GM12891 (cell line): ENCODE measurements at places on chromosomes 1 and 21.

GRCh38 chr1:91948501-91949355 is 473 bp upstream of the BRDT start:
- DNase-seq: no peak

GRCh38 chr1:8595941-8596340 is 221.5 kb downstream of the RERE start:
- no peak for DNase-seq

- no peak for DNase-seq
Observed at GRCh38 chr1:156772728-156773497, 5.6 kb downstream of the PRCC start.

DNA sequence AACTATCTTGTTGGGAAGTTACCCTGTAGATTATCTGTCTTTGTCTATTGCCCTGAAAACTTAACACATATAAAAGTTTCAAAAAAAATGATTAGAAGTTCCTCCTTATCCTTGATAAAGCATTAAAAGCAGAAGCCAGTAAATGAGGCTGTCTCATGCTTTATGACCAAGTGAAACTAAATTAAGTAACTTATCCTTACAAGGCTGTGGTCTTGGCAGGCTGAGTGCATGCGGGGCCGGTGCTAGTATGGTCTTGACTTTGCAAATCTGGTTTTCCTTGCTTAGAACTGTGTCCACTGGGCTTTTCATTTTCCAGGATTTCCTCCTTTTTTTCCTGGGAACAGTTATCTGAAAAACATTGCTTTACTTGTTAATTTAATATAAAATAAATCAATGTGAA is 43.1 kb downstream of the PCNX2 start:
- DNase-seq: no peak

DNA sequence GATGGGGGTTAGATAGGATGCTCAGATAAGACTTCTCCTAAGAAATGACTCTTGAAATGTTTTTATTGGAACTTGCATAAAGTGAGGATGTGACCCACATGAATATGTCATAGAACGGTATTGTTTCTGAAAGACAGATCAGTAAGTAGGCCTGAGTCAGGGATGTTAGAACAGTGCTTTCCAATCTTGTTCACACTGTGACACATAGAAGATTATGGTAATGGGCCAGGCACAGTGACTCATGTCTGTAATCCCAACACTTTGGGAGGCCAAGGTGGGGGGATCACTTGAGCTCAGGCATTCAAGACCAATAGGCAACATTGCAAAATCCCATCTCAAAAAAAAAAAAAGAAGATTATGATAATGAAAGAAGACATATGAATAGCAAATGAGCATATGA is 32.9 kb downstream of the FMO4 start:
- DNase-seq: no peak

DNA sequence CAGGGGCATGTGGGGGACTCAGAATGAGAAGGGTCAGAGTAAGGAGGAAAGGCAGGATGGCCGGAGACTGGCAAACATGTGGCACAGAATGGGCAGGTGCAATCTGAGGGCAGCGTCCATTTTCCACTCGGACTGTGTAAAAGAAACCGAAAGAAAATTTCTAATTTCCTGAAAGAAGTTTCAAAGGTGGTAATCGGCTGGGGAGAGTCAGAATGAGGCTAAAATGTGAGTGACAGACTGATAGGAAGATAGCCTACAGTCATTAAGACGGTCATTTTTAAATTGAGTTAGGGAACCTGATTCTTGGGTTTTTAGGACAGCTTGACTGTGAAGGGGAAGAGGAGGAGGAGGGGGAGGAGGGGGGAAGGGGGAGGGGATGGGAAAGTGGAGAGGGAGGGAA is 23.6 kb downstream of the COA6 start:
- no peak for DNase-seq

- DNase-seq: no peak
Observed at GRCh38 chr1:150476754-150477153, 10.5 kb upstream of the TARS2 start.

DNA sequence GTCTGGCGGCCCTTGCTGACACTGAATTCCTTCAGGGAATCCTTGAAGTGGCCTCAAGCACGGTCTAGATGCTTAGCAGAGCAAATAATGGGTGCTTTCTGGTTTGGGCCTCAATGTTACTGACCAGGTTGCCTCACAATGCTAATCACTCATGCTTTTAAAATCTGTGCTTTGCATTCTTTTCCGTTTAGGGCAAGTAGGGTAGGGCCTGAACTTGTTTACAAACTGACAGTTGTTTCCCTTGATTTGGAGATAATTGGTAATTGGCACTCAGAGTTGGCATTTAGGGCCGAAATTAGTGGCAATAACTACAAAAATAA is 1.4 kb downstream of the VPS13D start:
- no peak for DNase-seq

- peak; percentile 78 for DNase-seq
Observed at GRCh38 chr1:40312238-40313205, 4.6 kb downstream of the COL9A2 start.
